ENCODE measurements at places on chromosomes 3 and 15.
A peak's percentile ranks its signal among the peaks of the same experiment; 100 is the strongest.

GRCh38 chr15:64586984-64587383 lies 126.6 kb downstream of the ZNF609 start:
- no peak for DNase-seq

DNA sequence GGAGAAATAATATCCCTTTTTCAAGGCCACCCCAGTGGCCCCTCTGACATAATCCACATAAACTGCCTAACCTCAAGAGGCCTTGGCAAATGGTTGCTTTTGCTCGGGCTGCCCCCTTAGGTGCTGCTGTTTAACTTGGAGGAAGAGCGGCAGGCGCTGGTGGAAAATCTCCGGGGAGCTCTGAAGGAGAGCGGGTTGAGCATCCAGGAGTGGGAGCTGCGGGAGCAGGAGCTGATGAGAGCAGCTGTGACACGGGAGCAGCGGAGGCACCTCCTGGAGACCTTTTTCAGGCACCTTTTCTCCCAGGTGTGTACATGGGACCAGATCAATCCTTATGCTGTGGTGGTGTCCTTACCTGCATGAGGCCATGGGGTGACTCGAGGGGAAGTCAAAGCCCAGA lies 15.0 kb downstream of the DUOX1 start:
- no peak for DNase-seq

GRCh38 chr3:139187154-139187553 lies 142.5 kb upstream of the PRR23C start:
- DNase-seq, result no peak

- no peak for DNase-seq
These were observed 228.5 kb downstream of the PTPRG start for GRCh38 chr3:61789861-61790260.

GRCh38 chr15:87827131-87827530 lies 429.4 kb downstream of the NTRK3 start:
- no peak for DNase-seq

DNA sequence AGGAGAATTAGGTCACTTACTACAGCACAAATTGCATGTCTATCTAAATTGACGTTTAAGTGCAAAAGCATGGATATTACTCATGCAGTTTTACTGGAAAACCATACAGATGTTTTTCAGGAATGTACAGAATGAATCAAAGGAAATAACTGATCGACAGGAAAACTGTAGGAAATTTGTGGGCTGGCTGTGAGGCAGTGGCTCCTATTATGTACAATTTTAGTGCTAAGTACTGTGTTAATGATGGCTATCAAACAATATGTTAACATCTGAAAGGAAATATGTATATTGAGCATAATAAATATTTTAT lies 6.9 kb downstream of the NUDT16 start:
- DNase-seq, result peak; percentile 31

GRCh38 chr15:98281130-98281529 lies 320.6 kb downstream of the ARRDC4 start:
- DNase-seq, result no peak

GRCh38 chr15:60710656-60711055 lies 231.7 kb upstream of the ICE2 start:
- DNase-seq, result no peak

DNA sequence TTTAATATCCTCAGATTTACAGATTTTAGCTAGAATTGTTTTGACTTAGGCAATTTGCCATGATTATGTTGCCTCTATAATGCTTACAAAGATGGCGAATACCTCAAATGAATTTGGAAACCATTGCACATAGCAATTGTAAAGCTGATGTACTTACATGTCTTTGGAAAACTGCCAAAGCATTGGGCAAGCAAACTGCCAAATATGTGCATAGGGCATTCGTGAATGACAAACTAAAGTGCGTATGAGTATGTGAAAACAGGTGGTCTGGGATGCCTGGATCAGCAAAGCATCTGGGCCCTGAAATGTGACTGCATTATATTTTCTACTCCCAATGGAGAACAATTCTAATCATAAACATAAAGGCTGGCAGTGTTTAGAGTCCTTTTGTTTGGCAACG lies 445.3 kb upstream of the ROBO1 start:
- DNase-seq, result no peak

GRCh38 chr3:182784542-182784941 lies 8.8 kb upstream of the ATP11B start:
- DNase-seq, result no peak

DNA sequence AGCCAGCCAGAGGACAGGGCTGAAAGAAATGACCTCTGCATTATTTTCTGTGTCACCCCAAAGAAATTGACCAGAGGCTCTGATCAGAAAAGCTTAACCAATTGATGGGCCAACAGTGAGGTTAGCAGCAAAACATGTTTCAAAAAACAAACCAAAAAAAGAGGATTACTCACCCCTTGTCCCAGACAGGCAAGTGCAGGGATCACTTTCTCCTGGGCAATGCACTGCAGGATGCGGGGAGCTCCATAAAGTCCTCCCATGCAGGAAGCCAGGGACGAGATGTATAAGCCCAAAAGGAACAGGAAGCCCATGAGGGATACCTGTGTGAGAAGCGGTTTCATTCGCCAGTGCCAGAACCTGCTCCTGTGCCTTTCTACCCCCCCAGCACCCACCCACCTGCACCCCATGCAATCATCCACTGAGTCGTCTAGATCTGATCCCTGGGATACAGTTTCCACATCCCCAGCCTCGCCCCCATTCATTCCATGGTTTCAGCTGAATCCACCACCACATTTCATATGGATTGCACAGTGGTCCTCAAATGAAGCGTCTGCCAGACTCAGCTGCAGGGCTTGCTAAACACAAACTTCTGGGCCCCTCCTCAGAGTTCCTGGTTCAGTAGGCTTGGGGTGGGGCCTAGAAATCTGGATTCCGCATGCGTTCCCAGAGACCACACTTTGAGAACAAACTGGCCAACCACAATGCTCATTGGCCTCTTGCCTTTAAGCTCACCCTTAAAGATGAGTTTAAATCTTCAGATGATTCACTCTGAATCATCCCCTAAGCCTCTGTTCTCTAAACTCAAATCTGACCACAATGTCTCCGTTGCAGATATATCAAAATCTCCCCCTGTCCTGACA lies 54.4 kb upstream of the HEG1 start:
- peak; percentile 95 for DNase-seq

GRCh38 chr3:81728766-81729544 lies 32.5 kb downstream of the GBE1 start:
- DNase-seq, result no peak

- no peak for DNase-seq
These were observed 10.8 kb upstream of the SKIL start for GRCh38 chr3:170346481-170347392.

- peak; percentile 17 for DNase-seq
These were observed 180.5 kb downstream of the TCF12 start for GRCh38 chr15:57098896-57099295.

GRCh38 chr15:49309889-49310288 lies 113.2 kb upstream of the FGF7 start:
- DNase-seq, result no peak

- DNase-seq, result peak; percentile 83
These were observed 32.4 kb downstream of the VGLL3 start for GRCh38 chr3:86958534-86958933.

DNA sequence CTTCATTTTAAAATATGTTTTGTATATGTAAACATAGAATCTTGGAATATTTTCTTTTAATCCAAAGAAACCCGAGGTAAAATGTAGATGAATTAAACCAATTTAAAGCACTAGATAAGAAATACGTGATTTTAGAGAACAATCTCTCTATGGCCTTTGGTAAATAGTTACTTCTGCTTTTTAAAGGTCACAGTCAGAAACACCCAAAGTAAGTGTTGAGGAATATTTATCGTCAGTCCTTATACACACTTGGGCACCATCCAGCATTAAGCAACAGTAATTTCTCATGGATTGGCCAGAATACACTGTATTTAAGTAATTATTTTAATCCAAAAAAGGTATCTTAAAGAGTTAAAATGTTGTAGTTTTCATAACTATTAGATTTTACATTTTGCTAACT lies 713.2 kb downstream of the NLGN1 start:
- DNase-seq, result no peak

- DNase-seq, result no peak
These were observed 165.2 kb downstream of the RORA start for GRCh38 chr15:61063875-61064320.

GRCh38 chr3:181264486-181264885 lies 274.9 kb upstream of the DNAJC19 start:
- no peak for DNase-seq

DNA sequence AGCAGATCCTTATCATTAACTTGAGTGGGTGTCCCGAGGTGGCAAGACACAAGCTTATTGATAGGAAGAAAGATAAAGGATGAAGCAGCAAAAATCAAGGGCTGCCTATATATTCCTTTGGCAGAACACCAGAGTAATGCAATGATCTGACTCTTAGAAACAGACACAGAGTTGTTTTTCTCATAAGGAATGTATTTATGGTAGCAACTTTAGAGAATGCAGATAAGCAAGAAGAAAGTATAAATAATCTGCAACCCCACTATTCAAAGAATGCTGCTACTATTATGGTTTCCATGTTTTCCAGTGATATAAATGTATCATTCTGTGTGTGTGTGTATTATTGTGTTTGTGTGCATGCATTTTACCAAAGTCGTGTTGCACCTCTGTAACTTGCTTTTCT lies 208.3 kb downstream of the THSD4 start:
- no peak for DNase-seq

GRCh38 chr3:37544869-37545352 lies 316.8 kb upstream of the CTDSPL start:
- DNase-seq, result no peak

DNA sequence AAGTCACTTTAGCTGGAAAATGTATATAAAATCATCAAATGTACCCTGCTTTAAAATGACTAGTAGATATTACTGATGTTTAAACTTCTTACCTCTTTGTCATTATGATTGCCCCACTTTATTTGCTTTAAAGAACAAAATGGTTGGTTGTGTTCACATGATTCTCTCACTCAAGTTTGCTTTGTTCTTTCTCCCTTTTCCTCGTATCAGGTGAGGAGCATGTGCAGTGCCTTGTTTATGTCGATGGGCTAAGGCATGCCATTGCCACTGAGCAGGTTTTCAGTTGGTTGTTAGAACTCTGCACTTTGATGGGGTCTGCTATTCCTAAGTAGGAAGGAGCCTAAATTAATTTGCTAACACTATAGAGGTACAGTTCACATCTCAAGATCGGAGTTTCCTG lies 5.3 kb downstream of the MAP2K5 start:
- DNase-seq, result no peak

- no peak for DNase-seq
These were observed 10.6 kb downstream of the CAND2 start for GRCh38 chr3:12807066-12807465.

Measured in fibroblast of skin of left biceps (primary cell).